ENCODE measurements at places on chromosomes 16 and 17. TPM values are rescaled to one million over a fixed set of nuclear protein-coding genes. Genes with fewer than 3 reads are reported as not detected.

NLK gene
- total RNA-seq: 17.6 TPM

DNA sequence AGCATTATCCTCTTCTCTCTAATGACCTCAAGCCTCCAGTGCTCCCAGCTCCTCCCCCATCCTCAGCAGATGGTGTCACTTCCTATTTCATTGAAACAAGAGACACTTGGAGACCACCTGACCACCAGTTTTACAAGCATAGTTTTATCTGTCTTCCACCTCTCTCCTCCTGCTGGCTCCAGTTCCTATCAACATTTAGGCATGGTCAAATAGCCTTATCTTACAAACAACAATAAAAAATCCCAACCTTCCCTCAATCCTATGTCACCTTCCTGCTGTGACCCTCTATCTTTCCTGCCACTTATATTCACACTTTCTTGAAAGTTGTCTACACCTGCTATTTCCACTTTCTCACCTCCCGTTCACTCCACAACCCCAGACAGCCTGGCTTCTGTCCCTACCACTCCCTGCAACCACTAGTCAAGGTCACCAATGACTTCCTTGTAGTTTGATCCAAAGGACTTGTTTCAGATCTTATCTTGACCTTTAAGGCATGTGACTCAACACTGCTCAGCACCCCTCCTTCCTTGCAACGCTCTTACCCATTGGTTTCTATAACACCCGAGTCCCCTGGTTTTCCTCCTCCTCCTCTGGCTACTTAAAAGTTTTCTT is 4.3 kb upstream of the NTN1 start:
- DNase-seq: no peak

- no peak for DNase-seq
Measured at GRCh38 chr17:60165223-60165622, 15.4 kb downstream of the CA4 start.

KCNH6 gene
- total RNA-seq: not detected

DNA sequence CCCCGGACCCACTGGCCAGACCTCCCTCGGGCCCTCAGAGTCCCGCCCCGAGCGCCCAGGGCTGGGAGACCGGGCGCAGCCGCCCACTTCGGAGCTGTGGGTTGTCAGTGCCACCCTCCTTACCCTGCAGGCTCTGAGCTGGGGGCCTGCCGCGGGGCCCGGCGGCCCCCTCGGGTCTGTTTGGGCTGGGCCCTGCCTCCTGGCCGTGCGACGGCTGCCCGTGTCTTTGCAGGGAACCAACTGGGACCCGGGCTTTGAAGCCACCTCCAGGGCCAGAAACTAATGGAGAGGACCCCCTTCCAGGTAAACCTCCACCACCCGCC is 443 bp downstream of the TEDC2 start:
- DNase-seq: no peak

USP6 gene
- not detected for total RNA-seq

DNA sequence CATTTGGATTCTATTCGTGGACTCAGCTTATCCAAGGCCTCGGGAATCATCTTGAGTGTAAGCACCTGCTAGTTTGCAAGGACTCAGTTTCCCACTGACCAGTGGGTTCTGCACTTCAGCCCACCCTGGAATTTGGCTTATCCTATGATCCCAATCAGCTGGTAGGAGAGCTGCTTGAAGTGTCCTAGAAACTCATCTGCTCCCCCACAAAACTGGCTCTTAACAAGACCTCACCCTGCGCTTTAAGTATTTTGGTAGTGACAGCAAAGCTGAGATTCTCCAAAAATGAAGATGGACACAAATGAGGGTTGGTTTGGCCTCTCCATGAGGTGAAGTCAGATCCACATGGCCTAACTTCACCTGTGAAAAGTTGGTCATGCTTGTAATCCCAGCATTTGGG is 57.3 kb downstream of the NDE1 start:
- DNase-seq: no peak

DNA sequence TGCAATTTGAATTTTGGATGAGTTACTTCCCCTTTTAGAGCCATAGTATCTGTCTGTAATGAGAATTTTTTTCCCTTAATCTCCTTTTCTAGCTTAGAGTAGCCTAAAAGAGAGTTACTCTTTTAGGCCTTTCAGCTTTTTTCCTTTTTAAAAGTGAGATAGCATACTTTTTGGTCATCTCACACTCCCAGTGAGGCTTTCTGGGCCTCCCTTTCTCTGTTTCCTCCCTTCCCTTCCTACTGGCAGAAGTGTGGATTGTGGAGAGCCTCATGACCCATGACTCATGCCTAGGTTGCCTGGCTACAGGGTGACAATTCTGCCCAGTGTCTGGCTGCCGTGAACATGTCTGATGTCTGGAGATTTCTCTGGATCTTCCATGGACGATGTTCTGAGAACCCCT is 15.2 kb downstream of the KRT23 start:
- DNase-seq: peak; percentile 92

BRICD5 gene
- 2.9 TPM for total RNA-seq

PRR35 gene
- not detected for total RNA-seq

ADGRG3 gene
- not detected for total RNA-seq

DNA sequence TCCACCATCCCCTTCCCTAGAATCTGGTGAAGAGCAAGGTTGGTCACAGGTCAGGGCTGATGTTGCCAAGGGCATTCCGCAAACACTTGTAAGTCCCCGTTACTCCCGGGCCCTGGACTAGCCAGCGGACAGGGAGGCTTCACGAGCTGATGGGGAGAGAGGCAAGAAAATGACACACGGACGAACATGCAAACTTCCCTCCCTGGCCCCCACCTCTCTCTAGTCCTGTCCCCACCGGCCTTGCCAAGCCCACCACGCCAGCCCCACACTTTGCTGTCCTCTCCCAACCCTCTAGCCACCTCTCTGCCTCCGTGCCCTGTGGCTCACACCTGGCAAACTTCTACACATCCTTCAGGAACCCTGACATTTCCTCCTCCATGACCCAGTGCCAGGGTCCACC is 54.8 kb downstream of the RPH3AL start:
- DNase-seq: no peak

- no peak for DNase-seq
Measured at GRCh38 chr16:11976850-11977375, 379 bp downstream of the SNX29 start.

CCL17 gene
- total RNA-seq: not detected
